ENCODE measurements at places on chromosomes 1 and 21. TPM values are rescaled to one million over a fixed set of nuclear protein-coding genes. Genes with fewer than 3 reads are reported as not detected.

Gene SH2D1B
- 0.27 TPM for polyA plus RNA-seq

Gene NFIA
- polyA plus RNA-seq = 14.7 TPM

Gene SLFNL1
- polyA plus RNA-seq = 0.23 TPM

Gene OR6N1
- not detected for polyA plus RNA-seq

Gene GPR37L1
- 0.13 TPM for polyA plus RNA-seq

Gene FBXO2
- polyA plus RNA-seq = 1.1 TPM

Gene RHBG
- polyA plus RNA-seq = 13.6 TPM

Gene EPHA8
- 2.0 TPM for polyA plus RNA-seq

Gene SLC22A15
- 7.8 TPM for polyA plus RNA-seq

Gene SIM2
- polyA plus RNA-seq = 24.0 TPM

Gene TMEM269
- polyA plus RNA-seq = 0.75 TPM

Gene TAS1R2
- polyA plus RNA-seq = not detected

Gene TRIM58
- 1.9 TPM for polyA plus RNA-seq

Gene ERVH48-1
- 0.20 TPM for polyA plus RNA-seq

Gene KRTAP7-1
- not detected for polyA plus RNA-seq

Gene CYP4A11
- 74.9 TPM for polyA plus RNA-seq

Gene CFAP74
- polyA plus RNA-seq = 0.53 TPM

Gene LAMC1
- polyA plus RNA-seq = 297 TPM

Gene LAPTM5
- 18.3 TPM for polyA plus RNA-seq

Gene LRRIQ3
- polyA plus RNA-seq = 2.8 TPM

Gene CTH
- 11.7 TPM for polyA plus RNA-seq

Gene NCAM2
- polyA plus RNA-seq = 5.7 TPM

Gene ANGPTL3
- 7.8 TPM for polyA plus RNA-seq

Gene MSH4
- 0.79 TPM for polyA plus RNA-seq

Gene PM20D1
- polyA plus RNA-seq = 2.0 TPM

Gene CLCA4
- polyA plus RNA-seq = not detected

Gene FTCD
- 45.0 TPM for polyA plus RNA-seq

Gene CYP4X1
- 10.6 TPM for polyA plus RNA-seq

Gene MANEAL
- polyA plus RNA-seq = 4.4 TPM

Gene MYBPH
- 0.50 TPM for polyA plus RNA-seq

Gene PGBD5
- 7.4 TPM for polyA plus RNA-seq

Gene DRAXIN
- 1.4 TPM for polyA plus RNA-seq

Gene LRRN2
- 12.6 TPM for polyA plus RNA-seq

Gene RXRG
- polyA plus RNA-seq = 1.4 TPM

Gene FMO4
- polyA plus RNA-seq = 12.3 TPM

Gene FMO5
- polyA plus RNA-seq = 11.6 TPM

Gene LORICRIN
- polyA plus RNA-seq = not detected
